SW 1271 (cell line): ENCODE measurements at places on chromosomes 12 and 14.

DNA sequence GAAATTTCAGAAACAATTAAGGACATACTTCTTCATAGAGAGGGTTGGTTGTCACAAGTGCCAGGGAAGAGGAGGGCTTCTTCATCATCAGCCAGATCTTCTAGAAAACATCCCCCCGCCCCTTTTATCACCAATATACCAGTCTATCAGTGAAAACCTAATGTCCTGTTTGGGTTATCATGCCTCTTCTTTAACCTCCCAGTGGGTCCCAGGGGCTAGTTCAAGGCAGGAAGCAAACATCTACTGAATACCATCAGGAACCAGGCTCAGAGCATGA, 13.3 kb upstream of the KRT86 start:
- DNase-seq = no peak

- no peak for DNase-seq
Observed at GRCh38 chr12:130013771-130014484, 110.1 kb upstream of the TMEM132D start.

GRCh38 chr12:52618216-52618615, at the start of gene KRT73:
Gene KRT73, minus strand, starts transcription at chr12:52618559. Its CDS starts 35 bp downstream, at chr12:52618524.
- DNase-seq = no peak

- no peak for DNase-seq
Observed at GRCh38 chr12:15808652-15809051, 19.5 kb upstream of the EPS8 start.

GRCh38 chr14:36857136-36857535, 195.5 kb downstream of the PAX9 start:
- DNase-seq = no peak

GRCh38 chr12:45433441-45433868, 217.6 kb downstream of the ANO6 start:
- DNase-seq = no peak

GRCh38 chr14:23347406-23348296, 5.0 kb downstream of the SLC22A17 start:
- DNase-seq = no peak

DNA sequence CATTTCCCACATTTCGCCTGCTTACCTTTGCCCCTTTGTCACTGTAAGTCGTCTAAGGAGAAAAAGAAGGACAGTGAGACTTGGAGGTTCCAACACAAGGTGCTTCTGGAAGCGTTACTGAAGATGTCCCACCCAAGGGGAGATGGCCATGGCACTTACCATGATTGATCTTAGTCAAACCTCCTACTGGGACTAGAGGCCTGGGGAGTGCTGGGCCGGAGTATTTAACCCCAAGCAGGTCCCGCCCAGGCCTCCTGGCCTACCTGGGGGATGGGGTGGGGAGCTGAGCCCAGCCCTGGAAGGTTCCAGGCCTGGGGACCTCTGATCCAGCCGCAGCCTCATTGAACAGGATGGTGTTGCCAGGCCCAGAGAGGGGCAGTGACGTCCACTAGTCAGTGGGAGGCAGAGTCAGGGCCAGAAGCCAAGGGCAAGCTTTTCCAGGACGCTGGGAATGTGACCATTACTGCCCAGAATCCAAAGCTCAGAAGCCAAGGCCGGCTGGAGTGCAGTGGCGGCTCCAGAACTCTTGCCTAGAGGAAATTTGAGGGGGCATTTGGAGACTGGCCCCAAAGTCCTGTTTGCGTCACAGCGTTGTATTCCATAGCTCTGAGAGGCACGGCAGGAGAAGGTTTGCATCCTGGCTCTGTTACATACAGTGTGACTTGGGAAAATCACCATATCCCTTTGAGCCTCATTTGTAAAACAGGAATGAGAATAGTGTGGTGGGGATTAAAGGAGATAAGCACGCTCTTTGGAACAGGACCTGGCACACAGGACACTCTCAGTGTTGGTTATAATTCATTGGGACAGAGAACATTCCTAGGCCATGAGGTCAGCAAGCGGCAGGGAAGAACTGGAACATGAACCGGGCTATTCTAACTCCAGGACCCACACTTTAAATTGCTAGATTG, at the start of gene HPD:
TSS of gene HPD (minus strand) at position 198 of the 911 bp plus-strand sequence. CDS start at position 162, 36 bp downstream.
- DNase-seq = no peak

DNA sequence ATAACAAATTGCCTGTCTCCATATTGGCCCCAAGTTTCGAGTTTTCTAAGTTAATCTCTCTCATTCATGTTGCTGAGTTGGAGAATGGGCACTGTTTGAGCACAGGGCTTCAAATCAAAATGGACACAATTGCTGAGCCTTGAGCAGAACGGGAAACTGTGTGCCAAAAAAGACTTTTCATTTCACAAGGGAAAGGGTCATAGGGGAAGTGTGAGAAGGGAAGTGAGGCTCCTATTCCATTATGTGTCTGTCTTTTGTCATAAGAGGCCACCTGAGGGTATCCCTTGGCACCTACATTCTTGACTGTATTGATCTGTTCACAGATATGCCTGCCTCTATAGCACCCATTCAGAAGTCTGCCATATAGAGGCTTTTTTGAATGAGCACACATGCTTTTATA, 59.1 kb downstream of the TTLL5 start:
- no peak for DNase-seq

- no peak for DNase-seq
Observed at GRCh38 chr12:116556964-116557698, 2.0 kb upstream of the MAP1LC3B2 start.

DNA sequence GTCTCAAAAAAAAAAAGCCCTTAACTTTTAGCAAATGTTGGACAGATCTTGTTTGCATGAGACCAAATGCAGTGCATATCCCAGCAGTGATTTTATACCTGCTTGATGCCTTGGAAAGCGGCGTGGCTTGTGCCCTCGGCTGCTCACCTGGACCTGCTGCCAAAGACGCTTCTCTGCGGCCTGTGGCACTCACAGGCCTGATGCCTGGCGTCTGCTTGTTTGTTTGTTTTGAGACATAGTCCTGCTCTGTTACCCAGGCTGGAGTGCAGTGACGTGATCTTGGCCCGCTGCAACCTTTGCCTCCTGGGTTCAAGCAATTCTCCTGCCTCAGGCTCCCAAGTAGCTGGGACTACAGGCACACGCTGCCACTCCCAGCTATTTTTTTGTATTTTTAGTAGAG, 5.2 kb downstream of the PGAM5 start:
- DNase-seq = no peak

- no peak for DNase-seq
Observed at GRCh38 chr14:91830777-91831176, 36.6 kb downstream of the TC2N start.

DNA sequence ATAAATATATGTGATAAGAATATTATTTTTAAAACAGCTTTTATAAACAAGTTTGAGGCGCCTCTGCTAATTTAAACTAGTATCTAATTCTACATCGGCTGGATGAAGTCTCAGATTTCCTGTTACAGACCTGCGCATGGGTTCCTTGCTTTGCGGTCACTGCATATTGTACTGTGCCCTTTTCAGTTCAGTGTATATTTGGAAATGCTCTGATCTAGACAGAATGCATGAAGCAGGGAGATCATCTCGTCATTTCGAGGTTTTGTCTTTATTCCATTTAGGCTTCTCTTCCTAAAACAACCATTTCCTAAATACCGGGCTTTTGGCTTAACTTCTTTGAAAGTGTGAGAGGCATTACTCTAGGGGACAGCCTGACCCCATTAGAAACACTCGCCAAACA, 25.6 kb downstream of the CRACR2A start:
- DNase-seq = no peak

DNA sequence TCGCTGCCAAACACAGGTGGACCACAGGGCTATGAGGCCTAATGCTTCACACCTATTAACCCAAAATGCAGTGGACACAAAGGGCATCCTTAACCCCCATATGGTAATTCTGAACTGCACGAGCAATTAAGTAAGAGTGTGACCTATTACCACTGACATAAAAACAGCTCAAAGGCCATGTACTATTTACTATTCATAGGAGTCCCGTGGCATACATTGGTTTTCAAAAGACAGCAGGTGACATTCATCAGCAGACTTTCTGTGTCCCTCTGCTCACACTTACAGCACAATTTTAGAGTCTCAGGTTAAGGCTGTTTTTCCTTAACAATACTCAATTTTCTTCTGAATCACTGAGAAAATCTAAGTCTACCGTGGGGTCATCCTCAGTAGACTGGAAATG, 23.1 kb upstream of the TMCC3 start:
- DNase-seq = no peak

- no peak for DNase-seq
Observed at GRCh38 chr12:69351462-69352236, 3.5 kb downstream of the LYZ start.

- DNase-seq = no peak
Observed at GRCh38 chr14:23544511-23545447, 6.8 kb downstream of the ZFHX2 start.

DNA sequence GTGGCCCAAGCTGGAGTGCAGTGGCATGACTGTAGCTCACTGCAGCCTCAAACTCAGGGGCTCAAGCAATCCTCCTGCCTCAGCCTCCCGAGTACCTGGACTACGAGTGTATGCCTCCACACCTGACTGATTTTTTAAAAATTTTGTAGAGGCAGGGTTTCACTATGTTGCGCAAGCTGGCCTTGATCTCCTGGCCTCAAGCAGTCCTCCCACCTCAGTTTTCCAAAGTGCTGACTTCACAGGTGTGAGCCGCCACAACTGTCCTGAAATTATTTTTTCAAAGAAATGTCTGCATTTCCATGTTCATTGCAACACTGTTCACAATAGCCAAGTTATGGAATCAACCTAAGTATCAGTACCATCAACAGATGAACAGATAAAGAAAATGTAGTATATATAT, 111.4 kb downstream of the FOXA1 start:
- no peak for DNase-seq

GRCh38 chr14:55353686-55354467, 57.8 kb downstream of the ATG14 start:
- no peak for DNase-seq
